ENCODE measurements at places on chromosomes 6 and 20.
A peak's percentile ranks its signal among the peaks of the same experiment; 100 is the strongest.

GRCh38 chr6:36224918-36225461 is 28.4 kb downstream of the BRPF3 start:
- DNase-seq: no peak

GRCh38 chr6:118940770-118941169 is 5.8 kb upstream of the MCM9 start:
- no peak for DNase-seq

GRCh38 chr20:21521596-21522480 is 8.0 kb upstream of the NKX2-2 start:
- DNase-seq: peak; percentile 19

DNA sequence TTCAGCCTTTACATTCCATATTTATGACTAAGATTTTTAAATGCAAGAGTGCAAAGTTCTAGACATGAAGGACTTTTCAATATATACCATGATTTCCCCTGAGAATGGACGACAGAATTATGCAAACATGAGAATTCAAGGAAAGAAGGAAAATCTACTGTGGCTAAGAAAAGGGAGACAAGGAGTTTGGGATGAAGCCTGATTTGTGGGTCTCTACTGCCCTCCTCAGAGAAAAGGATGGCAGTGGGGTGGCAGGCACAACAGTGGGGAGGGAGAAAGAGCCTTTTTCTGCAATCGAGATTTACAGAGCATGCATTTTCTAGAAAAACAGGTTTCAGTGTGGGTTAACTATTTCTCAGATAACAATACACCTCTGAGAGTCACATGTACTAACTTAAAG is 466.9 kb upstream of the NRSN1 start:
- peak; percentile 40 for DNase-seq

- DNase-seq: peak; percentile 14
Observed at GRCh38 chr6:166308033-166308768, at the start of gene PRR18. PRR18 (minus strand) TSS chr6:166308392; CDS start chr6:166308142, 250 bp downstream.

- no peak for DNase-seq
Observed at GRCh38 chr6:170142559-170142958, 148.3 kb downstream of the DLL1 start.

DNA sequence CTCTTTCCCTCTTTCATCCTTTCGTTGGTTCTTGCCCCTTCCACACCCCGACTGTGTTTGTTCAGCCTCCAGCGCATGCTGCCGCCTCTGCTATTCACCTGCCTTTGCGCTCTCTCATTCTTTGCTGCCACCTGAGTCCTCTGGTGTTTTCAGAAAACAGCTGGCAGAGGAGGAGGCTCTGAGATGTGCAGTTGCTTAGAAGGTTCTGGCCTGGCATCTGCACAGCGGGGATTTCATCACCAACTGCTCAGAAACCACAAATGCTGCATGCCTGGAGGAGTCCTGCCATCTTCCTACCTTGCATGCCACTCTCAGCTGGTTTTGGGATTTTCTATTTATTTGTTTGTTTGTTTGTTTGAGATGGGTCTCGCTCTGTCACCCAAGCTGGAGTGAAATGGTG is 39.2 kb upstream of the CLDN20 start:
- no peak for DNase-seq

- no peak for DNase-seq
Observed at GRCh38 chr6:36980129-36980528, 5.9 kb downstream of the MTCH1 start.

- DNase-seq: no peak
Observed at GRCh38 chr6:142274656-142275055, 27.2 kb upstream of the ADGRG6 start.

DNA sequence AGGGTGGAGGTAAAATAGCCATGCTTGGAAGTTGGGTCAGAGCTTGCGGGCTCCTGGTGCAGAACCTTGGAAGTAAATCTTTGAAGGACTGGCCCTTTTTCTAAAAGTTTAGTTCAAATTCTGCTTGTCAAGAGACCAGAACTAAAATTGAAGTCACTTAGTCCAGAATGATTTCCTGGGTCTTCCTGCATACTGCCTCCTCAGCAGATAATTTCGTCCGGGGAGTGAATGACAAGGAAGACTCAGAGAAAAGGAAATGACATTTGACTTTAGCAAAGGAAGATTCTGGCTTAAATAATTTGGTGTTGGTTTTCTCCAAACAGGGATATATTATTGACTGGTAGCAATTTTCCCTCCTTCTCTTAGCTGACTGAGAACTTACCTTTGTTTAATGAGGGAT is 1.2 kb downstream of the TM9SF4 start:
- DNase-seq: no peak

GRCh38 chr20:22582386-22582963 is 1.9 kb downstream of the FOXA2 start:
- no peak for DNase-seq

GRCh38 chr6:123804787-123805540 is 1.3 kb downstream of the NKAIN2 start:
- DNase-seq: no peak

DNA sequence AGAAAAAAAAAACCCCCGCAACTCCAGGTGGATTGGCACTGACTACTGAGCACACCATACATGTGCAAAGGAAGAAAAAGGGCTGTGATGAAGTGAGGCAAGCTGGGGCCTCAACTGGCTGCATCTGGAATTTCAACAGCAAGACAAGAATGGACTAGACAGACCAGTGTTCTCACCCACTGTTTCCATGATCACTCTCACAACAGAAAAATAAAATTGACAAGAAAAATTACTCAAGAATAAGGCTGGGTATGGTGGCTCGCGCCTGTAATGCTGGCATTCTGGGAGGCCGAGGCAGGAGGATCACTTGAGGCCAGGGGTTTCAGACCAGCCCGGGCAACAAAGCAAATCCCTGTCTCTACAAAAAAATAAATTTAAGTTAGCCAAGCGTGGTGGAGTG is 18.8 kb downstream of the ZNF217 start:
- DNase-seq: no peak

DNA sequence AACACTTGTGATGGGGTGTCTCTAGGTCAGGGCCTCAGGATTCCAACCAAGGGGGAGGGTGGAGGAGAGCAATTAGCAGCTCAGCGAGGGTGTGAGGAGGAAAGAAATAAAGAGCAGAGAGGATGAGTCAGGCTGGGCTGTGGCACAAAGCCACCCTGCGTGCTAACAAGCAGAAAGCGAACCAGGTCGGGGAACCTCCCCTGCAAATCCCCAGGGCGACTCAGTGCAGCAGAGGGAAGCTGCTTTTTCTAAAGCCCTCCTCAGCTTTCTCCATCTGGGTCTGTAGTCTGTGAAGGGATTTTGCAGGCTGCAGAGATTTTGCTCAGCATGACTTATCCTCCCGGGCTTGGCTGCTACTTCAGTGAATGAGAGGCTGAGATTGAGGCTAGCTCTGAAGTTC is 6.6 kb upstream of the SPO11 start:
- DNase-seq: peak; percentile 34

GRCh38 chr20:50371878-50372769 is 138.1 kb upstream of the PTPN1 start:
- no peak for DNase-seq

- no peak for DNase-seq
Observed at GRCh38 chr20:41531518-41532275, 86.5 kb downstream of the CHD6 start.

- no peak for DNase-seq
Observed at GRCh38 chr6:75611702-75612375, 10.2 kb downstream of the SENP6 start.

- DNase-seq: no peak
Observed at GRCh38 chr6:151723152-151723551, 84.3 kb upstream of the ESR1 start.

DNA sequence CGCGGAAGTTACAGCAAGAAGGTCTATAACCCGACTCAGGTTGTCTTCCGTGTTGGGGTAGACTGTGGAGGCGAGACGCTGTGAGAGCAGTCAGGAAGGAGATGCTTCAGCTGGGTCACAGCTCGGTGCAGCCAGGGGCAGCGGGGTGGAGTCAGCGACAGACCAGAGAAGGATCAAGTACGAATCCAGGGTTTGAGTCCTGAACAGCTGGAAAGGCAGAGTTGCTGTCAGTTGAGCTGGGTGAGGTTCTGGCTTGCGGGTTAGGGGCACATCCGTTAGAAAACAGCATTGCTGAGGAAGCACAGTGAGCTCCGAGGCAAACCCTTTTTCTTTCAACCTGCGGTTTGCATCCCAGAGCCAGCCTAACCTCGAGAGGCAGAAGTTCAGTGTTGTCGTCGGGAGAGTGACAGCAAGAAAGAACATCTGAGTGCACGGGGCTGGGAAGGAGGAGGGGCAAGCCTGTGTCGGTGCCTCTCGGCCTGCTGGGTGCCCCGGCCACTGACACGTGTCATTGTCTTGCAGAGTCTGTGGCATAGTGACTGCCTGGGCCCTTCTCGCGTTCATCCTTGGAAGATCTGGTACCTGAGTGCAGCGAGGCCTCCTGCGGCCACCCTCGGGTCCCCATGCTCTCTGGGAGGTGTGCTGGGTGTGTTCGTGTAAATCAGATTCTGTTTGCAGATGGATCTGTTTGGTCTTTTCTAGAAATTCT is 20.0 kb downstream of the PNLDC1 start:
- DNase-seq: no peak

DNA sequence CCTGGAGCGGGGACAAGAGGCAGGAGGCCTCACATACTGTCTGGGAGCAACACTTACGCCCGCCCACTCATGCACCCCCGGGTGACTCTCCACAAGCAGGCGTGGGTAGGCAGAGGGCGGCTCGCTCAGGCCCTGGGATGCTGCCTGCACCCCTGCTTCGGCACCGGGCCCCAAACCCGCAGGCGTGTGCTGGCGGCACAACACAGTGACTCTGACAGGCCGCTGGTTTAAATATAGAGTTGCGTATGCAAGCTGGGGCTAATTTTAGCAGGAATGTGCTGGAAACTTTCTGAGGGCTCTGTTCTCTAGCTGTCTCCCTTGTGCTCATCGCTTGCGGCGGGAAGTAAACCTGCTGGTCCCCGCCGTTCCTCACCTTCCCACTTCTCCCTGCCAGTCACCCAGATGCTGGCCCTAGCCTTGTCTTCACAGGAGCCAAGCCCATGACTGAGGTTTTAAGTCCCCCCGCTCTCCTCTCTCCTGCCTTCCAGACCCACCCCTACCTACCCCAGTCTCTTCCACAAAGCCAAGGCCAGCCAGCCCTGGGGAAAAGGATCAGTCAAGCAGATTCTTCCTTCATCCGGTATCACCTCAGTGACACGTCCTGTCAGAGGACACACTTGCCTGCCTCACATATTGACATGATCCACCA is 94.5 kb upstream of the FOXP4 start:
- no peak for DNase-seq

GRCh38 chr6:170012037-170012330 is 260.6 kb downstream of the ERMARD start:
- no peak for DNase-seq

DNA sequence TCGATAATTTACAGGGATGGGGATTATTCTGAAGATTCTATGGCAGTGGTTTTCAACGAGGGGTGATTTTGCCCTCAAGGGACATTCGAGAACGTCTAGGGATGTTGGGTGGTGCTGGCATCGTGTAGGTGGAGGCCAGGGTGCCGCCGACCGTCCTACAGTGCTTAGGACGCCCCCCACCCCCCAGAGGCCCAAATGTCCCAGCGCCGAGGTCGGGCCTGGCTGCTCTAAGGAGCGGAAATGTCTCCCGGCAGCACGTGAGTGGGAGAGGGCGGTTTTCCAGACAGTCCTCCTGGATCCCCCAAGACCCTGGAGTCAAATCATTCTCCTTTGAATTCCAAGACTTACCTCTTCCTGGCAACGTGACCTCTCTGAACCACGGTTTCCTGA is 101.9 kb downstream of the CDH4 start:
- no peak for DNase-seq

- peak; percentile 74 for DNase-seq
Observed at GRCh38 chr20:44738813-44739477, 6.7 kb upstream of the KCNK15 start.

DNA sequence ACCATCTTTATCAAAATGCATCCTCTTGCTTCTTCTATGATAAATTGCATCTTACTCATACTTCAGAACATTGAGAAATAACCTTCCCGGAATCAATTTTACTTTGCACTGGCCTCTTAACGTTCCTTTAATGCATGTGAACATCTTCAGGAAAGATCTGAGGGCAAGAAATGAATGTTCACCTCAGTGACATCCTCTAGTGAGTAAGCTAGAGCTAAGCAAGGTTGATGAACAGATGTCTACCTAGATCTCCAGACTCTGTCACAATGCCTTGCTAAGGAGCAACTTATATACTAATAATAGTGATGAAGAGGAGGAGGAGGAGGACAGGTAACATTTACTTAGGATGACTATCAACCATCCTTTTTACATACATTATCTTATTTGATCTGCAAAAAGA is 16.8 kb upstream of the HINT3 start:
- no peak for DNase-seq

Data from NCI-H2171 (cell line).